ENCODE measurements at places on chromosomes 6 and 20.
A peak's percentile ranks its signal among the peaks of the same experiment; 100 is the strongest.

DNA sequence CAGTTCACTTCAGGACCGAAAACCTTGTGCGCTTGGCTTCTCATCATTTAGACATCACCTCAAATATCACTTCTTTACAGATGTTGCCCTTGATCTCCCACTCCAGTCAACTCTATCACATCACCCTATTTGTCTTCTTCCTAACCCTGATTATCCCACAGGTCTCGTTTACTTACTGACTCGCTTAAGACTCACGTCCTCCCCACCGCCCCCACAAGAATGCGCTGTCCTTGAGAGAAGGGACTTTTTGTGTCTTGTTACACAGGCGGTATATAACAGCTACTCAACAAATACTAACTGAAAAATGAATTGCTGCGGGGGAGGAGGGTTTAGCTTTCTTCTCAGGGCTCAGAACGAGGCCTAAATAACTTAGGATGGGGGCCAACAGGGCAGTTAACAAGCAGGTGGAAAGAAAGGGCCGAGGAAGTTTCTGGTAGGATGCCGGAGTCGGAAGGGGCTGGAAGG is 527 bp downstream of the TOMM34 start:
- peak; percentile 48 for DNase-seq

DNA sequence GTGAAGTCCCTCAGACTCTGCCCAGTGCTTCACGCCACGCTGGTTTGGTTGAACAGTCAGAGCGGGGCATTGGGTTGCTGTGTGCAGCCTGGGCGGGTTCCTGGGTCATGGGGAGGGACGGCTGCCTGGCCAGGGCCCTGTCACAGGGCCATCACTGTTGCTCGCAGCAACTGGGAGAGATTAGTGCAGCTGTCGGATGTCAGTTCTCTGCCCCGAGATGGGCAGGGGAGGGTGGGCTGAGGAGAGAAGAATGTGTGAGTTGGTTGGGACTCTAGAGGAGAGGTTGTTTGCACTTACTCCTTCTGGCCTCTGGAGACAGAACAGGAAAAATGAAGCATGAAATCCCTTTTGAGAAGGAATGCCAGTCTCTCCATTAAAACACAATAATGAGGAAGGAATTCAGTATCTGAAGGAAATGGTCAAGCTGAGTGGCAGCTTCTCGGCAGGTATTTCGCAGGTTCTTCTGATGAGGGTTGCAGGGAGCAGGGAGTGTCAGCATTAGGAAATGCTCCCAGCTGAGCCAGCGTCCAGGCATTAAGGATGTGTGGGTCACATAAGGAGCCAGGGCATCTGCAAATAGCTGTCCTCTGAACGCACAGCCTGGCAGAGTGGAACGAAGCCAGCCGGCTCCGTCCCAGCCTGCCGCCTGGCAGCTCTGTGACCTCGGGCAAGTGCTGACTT is 95.9 kb downstream of the SSR1 start:
- DNase-seq: no peak

DNA sequence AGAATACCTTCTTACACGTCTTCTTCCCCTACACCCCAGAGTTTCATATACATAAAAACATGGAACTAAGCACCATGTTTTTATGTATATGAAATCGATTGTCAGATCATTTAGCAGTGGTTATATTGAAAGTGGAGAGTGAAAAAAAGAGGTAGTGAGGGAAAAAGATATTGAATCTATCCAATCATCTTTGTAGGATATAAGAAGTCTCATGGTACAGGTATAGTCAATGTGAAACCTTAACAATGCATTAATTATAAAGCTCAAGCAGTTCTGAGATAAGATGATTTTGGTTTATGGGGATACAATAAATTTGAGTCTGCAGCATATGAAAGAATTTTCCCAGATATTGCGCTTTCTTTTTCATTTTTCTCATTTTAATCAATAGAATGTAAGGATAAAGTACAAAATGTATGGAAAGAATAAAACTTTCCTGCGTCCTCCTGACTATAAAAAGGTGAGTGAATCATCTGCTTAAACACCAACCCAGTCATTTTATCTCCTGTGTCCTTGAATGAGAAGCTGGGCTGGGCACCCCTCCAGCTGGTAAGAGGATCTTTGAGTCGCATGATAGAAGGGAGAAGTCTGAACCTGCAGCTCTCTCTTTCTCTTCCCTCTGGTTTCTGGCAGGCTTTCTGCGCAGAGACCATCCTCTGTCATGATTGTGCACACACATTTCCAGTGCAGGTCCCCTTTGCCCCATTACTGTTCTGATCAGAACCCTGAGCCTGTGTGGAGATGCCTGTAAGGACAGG is 28.1 kb upstream of the AKIRIN2 start:
- peak; percentile 53 for DNase-seq

DNA sequence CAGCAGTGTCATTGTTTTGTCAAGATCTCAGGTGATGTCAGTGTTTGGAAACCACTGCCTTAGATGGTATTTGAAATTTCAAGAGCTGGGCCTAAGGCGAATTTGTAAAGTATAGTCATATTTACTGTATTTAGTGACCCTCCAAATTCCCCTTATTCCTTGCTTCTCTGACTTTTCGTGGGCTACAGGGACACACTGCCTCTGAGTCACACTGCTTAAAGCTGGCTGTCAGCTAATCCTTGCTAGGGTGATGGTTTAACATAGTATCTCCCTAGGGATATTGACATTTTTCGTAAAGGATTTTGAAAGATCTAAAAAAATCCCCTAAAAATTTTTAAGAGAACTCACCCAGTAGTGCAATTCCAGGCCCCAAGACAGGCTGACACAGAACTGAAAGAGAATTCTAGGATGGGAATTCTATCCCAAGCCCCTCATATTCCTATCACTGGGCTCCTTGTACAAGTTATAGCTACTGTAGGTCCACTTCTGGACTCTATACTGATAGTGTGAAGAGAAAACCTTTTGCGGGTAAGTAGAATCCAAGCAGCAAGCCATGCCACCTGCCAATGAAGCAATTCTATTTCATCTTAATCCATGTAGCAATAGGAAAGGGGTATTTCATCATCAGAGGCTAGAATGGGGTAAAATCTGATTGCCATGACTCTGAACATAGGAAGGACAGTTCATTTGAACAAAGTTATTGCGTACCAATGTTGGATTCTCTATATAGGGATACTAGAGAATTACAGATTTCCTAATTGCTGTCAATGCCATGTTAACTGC is 4.3 kb downstream of the BMP6 start:
- no peak for DNase-seq

DNA sequence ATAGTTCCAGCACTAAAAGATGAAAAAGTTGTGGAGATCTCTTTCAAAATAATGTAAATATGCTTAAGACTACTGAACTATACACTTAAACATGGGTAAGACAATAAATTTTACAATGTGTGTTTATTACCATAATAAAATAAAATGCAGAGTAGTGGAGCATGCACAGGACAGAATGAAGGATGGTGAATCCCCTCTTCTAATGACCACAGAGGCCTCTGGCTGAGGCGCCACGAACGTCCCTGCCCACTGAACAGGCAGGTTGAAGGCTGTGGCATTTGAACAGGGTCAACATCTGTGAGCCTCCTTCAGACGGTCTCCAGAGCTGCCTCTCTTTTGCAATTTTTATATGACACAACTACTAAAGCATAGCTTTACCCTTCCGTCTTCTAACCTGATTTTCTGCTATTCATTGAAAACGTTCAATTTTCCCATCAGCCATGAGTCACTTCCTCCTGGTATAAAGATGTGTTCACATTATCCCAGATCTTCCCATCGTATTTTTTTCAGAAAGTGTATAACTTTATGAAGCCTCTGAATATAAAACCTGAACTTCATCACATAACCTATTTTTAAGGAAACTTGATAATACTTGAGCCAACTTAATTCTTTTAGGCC is 37.8 kb downstream of the ADGRF4 start:
- no peak for DNase-seq

DNA sequence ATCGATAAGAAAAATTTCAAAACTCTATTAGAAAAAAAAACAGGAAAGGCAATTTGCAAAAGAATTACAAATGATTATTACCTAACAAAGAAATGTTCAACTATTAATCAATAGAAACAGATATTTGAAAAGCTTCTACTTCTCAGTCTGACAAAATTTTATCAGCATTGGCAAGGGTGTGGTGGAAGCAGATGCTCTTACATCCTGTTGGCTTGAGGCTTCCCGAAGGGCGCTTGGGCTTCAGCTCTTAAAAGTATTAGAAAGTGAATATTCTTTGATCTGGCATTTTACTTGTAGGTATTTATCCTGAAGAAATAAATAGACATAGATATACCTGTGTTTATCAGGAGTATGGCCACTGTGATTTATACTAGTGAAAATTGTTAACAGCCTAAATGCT is 38.7 kb downstream of the SLC35D3 start:
- DNase-seq: peak; percentile 61

Data from hematopoietic multipotent progenitor cell treated with erythropoietin and hydrocortisone succinate and interleukin-3 and kit ligand, for 8 days (in vitro differentiated cells).